ENCODE measurements at places on chromosomes 6 and 20. TPM values are rescaled to one million over a fixed set of nuclear protein-coding genes. Genes with fewer than 3 reads are reported as not detected.

DNA sequence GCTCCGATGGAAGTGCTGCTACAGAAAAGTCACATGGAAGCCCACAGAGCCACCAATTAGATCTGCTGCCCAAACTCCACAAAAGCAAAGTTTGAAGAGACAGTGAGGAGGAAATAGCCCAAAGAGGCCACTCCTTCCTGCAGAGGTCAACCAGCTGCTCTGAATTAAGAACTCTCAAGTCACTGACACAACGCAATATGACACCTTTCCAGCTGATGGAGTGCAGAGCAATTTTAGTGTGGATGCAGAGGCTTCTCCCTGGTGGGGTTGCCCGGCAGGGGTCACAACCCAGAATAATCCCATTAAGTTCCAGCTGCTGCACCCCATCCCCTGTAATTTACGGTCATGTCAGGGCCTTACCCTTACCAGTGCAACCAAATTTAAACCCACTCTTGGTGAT is 361.9 kb upstream of the JARID2 start:
- no peak overlapping the region for H3K27ac ChIP-seq
- no peaks in the 10 kb centered on the region for H3K36me3 ChIP-seq
- DNase-seq = no peak

DNA sequence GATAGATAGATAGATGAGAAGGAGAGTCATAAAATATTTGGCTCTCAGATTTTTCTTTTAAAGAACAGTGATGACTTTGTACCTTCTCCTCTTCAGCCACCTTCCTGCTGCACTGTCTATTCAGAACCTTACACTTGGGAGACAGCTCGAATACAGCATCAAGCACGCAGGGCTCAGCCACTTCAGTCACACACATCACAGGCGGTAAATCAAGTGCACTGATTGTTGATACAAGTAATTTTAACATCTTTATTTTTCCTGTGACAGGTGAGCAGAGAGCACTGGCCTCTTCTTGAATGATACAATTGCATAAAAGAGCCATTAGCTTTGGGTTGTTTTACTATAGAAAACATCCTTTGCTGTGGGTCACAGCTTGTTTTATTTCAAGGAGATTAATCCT is 1118.5 kb upstream of the EYS start:
- H3K36me3 ChIP-seq = no peaks in the 10 kb centered on the region
- no peak overlapping the region for H3K27ac ChIP-seq
- no peak overlapping the region for H3K4me3 ChIP-seq
- H3K4me1 ChIP-seq = no peaks in the 10 kb centered on the region

DNA sequence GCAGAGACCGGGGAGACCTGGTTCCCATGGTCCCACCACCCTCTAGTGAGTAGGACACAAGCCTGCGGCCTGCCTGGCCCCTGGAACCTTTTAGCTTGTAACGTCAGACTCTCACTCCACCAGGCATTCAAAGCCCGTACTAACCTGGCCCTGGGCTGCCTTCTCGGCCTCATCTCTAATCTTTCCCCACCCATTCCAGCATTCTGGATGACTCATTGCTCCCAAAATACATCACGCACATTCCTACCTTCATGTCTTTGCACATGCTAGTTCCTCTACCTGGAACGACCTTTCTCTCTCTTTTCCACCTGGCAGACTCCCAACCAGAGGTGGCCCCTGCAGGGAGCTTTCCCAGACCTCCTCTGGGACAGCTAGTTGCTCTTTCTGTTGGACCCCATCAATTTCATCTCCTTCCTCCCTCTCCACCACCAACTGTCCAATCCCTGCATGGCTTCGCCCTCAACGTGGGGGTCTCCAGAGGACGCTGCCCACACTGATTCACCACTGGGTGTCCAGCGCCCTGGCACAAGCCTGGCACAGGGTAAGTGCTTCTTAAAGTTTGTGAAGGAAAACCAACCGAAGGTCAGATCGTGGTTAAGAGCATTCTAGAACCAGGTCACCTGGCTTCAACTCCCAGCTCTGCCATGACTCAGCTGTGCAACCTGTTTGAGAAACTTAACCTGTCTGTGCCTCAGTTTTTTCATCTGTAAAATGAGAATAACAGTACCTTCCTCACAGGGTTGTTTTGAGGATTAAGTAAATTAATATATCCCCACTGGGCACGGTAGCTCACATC is 35.2 kb downstream of the JPH2 start:
- H3K4me1 ChIP-seq = peaks cover 12% of the 10 kb centered on the region
- no peak for DNase-seq
- H3K27ac ChIP-seq = no peak overlapping the region
- H3K27me3 ChIP-seq = no peaks in the 10 kb centered on the region
- H3K36me3 ChIP-seq = no peaks in the 10 kb centered on the region

- DNase-seq = no peak
- H3K4me1 ChIP-seq = no peaks in the 10 kb centered on the region
- no peaks in the 10 kb centered on the region for H3K27me3 ChIP-seq
- H3K36me3 ChIP-seq = peaks cover 7% of the 10 kb centered on the region
Measured at GRCh38 chr6:104837158-104837557, 22.6 kb downstream of the HACE1 start.

- no peaks in the 10 kb centered on the region for H3K4me1 ChIP-seq
- H3K36me3 ChIP-seq = no peaks in the 10 kb centered on the region
- H3K4me3 ChIP-seq = no peak overlapping the region
- no peaks in the 10 kb centered on the region for H3K27me3 ChIP-seq
- DNase-seq = no peak
Measured at GRCh38 chr6:169164451-169164850, 89.2 kb downstream of the THBS2 start.

DNA sequence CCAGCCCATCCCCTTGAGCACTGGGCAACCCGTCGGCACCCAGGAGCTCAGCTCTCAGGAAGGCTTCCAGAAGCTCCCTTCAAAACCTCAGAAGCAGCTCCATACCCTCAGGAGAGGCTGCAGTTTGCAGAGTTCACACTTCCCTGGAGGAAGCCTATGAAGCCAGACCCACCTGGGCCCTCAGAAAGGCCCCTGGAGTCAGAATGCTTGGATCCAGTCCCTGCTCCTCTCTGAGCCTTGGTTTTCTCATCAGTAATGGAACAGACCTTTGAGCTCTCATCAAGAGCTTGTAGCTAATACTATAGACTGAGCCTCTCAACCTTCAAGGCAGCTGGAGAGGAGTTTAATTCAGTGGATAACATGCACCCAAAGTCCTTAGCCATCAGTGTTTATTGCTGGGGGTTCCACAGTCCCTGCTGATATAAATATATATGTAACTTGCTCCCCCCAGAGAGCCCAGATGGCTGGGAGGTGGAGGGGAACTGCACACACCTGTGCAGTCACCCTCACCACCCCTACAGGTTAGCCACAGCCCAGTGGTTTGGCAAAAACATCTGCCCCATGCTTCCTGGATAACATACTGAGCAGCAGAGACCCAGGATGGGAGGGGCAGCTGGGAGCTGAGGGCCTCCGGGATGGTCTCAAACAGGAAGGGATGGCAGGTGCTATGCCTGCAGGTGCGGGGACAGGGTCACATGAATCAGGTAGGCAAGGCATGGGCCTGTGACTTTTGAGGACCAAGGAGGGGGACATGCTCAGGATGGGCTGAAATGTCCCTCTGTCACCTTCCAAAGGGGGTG is 120.1 kb downstream of the SNX5 start:
- no peak overlapping the region for H3K27ac ChIP-seq
- H3K4me3 ChIP-seq = no peak overlapping the region
- H3K36me3 ChIP-seq = no peaks in the 10 kb centered on the region
- H3K4me1 ChIP-seq = peaks cover 35% of the 10 kb centered on the region

DNA sequence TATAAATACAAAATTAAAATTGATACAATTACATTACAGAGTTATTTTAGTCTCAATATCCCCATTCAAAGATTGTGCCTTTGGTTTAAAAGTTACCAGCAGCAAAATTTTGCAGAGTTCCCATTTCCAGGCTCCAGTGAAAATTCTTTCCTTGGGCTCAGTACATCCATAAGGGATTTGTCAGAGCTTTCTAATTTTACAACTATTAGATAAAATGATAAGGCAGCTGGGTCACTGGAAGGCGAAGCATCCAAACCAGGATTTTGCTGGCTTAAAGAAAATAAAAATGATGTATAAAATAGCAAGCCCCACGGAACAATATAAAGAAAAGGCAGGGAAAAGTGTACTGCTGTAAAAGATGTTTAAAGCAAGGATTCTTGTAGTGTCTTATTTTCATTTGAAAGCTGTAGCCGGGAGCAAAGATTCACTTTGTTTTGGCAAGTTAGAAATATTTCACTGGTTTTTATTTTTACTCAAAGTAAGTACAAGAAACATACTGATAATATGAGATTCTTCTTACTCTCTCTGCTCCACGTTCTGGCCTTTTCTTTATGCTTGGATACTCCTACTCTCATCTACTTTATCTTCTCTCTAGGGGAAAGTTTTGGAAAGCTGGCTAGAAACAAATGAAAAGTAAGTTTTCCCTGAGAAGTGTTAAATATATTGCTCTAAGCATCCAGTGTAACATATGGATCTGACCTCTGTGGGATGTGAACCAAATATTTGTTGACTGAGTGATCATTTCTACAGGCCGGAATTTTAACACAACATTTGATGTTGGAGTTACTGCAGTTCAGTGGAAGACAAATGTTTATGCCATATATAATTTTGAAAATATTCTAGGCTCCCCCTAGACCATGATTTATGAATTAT is 488.4 kb downstream of the PHF3 start:
- no peaks in the 10 kb centered on the region for H3K36me3 ChIP-seq
- no peak overlapping the region for H3K27ac ChIP-seq
- H3K27me3 ChIP-seq = no peaks in the 10 kb centered on the region
- DNase-seq = no peak
- H3K4me1 ChIP-seq = no peaks in the 10 kb centered on the region

- no peak overlapping the region for H3K27ac ChIP-seq
- no peaks in the 10 kb centered on the region for H3K27me3 ChIP-seq
- peaks cover 26% of the 10 kb centered on the region for H3K4me1 ChIP-seq
- DNase-seq = no peak
- no peaks in the 10 kb centered on the region for H3K36me3 ChIP-seq
Measured at GRCh38 chr20:1287306-1287705, 21.2 kb downstream of the SNPH start.

DNA sequence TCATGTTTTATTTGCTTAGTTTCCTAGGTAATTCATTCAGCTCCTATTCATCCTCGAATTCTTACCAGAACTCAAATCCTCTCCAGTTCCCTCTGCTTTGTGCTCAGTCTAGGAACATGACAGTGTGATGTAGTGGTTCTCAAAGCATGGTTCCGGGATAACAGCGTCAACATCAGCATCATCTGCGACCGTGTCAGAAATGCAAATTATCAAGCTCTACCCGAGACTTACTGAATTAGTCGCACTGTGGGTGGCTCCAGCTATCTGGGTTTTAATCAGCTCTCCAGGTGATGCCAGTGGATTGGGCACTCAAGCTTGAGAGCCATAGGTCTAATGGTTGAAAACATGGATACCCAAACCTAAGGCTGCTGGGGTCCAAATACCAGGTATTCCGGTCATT is 7.7 kb upstream of the STK35 start:
- H3K27ac ChIP-seq = no peak overlapping the region
- H3K27me3 ChIP-seq = peaks cover 9% of the 10 kb centered on the region
- DNase-seq = no peak
- H3K36me3 ChIP-seq = no peaks in the 10 kb centered on the region

DNA sequence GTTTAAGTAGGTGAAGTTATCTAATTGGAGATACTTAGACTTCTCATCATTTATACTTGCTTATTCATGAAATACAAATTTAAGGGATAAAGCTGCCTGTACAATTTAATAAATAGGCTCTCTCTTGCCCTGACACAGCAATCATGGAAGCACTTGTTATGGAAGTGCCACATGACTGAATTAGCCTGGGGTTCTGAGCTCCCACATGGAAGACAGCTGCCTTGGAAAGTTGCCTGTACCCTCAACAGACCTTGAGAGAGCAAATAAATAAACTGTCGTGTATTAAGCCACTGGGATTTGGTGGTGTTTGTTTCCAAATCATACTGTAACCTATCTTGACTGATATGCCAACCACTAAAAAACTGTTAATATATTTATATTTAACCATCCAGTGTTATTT is 87.0 kb upstream of the RSPO3 start:
- H3K27ac ChIP-seq = no peak overlapping the region
- DNase-seq = no peak
- H3K27me3 ChIP-seq = no peaks in the 10 kb centered on the region
- no peak overlapping the region for H3K4me3 ChIP-seq
- H3K4me1 ChIP-seq = no peaks in the 10 kb centered on the region

DNA sequence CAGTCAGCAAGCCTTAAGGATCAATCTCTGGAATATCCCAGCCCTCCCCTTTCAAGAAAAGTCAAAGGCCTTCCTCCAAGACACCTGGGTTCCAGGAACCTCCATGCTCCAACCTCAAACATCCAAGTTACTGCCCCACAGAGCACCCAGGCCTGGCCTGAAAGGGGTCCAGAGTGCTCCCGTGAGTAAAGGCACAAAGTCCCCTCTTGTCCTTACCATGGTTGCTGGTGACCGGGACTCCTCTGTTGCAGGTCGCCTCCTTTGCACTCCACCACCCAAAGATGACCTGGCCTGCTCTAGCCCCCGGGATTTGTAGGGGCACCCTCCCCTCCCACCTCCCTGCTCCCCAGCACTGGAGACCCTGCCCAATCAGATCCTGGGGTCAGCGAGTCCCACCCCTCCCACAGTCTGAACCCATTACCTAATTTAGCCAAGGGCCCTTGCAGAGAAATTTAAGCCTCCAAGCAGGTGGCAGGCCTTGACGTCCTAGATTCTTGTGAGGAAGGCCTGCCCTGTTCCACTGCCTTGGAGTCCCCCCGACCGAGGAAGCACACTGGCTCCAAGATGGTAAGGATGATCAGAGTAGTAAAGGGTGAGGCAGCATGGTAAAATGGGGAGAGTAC is at the start of gene TNNC2:
Gene TNNC2, minus strand, starts transcription at position 283 of the 623 bp plus-strand sequence. Its CDS starts 64 bp downstream, at position 219.
- peaks cover 7% of the 10 kb centered on the region for H3K4me1 ChIP-seq
- no peaks in the 10 kb centered on the region for H3K27me3 ChIP-seq
- no peaks in the 10 kb centered on the region for H3K36me3 ChIP-seq
- no peak within 1 kb of the TSS for H3K4me3 ChIP-seq

GRCh38 chr6:119142637-119143036 is 64.2 kb upstream of the FAM184A start:
- no peaks in the 10 kb centered on the region for H3K27me3 ChIP-seq
- H3K4me3 ChIP-seq = no peak overlapping the region
- no peaks in the 10 kb centered on the region for H3K36me3 ChIP-seq
- peaks cover 12% of the 10 kb centered on the region for H3K4me1 ChIP-seq

- no peaks in the 10 kb centered on the region for H3K27me3 ChIP-seq
- DNase-seq = no peak
- no peaks in the 10 kb centered on the region for H3K36me3 ChIP-seq
Measured at GRCh38 chr6:78611886-78612480, 255.4 kb upstream of the IRAK1BP1 start.

The IL17F gene
- not detected for total RNA-seq

The CDH22 gene
- total RNA-seq = not detected

The HDGFL1 gene
- not detected for total RNA-seq

The TAGAP gene
- total RNA-seq = 161 TPM

The FAM209B gene
- total RNA-seq = 2.2 TPM

The BPIFB2 gene
- not detected for total RNA-seq
